ENCODE measurements at places on chromosomes 5 and 9.

DNA sequence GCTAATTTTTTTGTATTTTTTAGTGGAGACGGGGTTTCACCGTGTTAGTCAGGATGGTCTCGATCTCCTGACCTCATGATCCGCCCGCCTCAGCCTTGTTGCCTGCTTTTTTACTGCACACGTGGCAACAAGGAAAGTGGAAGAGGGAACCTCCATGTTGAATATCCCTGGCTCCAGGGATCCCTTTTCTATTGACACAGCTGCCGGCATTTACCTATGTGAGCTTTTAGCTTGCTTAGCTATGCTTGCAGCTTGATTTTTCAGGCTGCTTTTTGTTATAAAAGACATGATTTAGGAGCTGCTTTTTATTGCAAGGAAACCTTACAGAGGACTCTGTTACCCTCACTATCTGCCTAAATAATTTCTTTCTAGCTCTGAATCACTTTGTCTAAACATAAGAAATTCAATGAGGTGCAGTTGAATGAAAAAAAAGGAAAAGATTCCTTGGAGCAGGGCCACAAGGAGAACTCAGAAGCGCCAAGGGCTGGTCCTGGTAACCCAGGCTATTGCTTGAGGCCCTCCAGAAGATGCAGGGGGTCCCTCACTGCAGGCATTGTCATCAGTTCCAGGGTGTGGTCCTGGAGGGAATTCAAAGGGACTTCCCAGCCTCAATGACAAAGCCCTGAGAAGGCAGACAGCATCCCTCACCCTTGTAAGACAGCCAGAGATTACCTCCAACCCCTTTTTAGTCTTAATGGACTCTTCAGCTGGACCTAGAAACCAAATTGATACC lies 89.9 kb downstream of the SYK start:
- DNase-seq = peak; percentile 69

GRCh38 chr5:151745071-151745705 lies 13.2 kb downstream of the ATOX1 start:
- DNase-seq = no peak

GRCh38 chr9:70510157-70510770 lies 95.8 kb upstream of the KLF9 start:
- DNase-seq = no peak

- no peak for DNase-seq
Measured at GRCh38 chr5:162603443-162604070, 536.0 kb downstream of the GABRG2 start.

DNA sequence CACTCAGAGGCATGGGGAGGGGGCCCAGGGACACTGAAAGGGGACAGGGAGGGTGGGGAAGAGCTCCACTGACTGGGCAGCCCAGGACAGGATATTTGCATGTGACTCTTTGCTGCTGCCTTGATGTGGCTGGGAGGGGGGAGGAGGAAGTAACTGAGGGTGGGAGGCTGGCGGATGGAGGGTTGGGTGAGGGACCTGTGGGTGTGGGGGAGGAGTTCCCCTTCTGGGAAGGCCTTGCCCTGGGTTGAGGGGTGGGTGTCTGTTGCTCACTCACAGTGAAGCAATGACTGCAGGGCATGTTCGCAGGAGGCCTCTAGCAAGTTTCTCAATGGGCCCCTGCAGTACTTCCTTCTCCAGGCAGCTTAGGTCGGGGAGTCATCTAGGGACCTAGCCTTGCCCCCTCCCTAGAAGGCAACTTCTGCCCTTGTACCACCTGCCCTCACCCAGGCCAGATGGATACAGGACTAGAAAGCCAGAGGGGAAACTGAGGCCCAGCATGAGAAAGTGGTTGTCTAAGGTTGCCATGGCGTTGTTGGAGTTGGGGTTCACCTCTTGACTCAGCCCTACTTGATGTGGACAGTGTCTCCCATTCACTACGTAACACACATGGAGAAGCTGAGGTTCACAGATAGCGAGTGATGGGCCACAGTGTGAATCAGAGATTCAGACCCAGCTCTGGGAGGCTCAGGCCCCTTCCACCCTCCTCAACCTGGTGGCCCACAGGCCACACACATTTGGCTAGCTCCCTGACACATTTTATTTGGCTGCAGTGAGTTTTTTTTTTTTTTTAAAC lies 3.0 kb downstream of the GRK6 start:
- no peak for DNase-seq

DNA sequence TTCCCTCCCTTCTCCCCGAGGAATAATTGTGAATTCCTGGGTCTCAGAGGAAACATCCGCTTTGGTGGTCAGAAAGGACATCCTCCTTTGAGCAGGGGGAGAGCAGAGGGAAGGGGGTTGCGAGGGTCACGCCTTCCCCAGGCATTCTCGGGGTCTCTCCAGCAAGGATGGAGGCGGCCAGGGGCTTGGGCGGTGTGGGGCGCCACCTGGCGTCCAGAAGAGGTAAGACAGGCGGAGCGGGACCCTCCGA lies 129.1 kb downstream of the KCNIP1 start:
- DNase-seq = no peak

DNA sequence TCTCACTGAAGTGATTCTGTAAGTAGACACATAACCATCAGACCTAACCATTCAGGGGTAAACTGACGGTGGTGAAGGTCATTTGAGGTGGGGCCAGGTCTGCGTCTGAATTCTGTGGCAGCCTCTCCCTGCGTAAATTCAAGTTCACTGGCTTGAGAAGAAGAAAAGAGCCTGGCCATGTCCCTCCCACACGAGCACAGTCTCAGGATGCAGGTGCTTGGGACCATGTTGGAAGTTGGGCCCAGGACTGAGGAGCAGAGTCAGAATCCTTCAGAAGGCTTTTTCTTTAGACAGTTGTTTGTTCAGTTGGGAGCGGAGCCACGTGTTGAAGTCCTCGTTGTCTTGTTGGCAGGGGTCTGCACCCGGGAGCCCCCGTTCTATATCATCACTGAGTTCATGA lies 24.1 kb downstream of the QRFP start:
- no peak for DNase-seq

- DNase-seq = no peak
Measured at GRCh38 chr9:71703172-71703872, 65.0 kb downstream of the CEMIP2 start.

DNA sequence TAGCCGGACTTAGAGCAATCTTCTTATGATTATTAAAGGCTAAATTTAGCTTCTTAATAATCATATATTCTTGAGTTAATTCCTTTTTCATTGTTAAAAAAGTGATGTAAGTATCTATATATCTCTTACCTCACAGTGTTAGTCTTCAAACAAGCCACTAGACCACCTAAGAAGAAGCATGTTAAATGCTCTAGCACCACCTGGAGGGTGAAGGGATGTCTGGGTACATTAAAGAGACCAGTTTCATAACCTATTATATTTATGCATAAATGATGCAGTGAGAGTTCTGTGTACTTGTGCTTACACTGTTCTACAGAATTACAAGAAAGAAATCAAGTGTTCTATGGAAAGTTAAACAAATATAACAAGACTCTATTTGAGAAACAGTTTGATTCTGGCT lies 55.9 kb upstream of the SLCO6A1 start:
- DNase-seq = no peak

DNA sequence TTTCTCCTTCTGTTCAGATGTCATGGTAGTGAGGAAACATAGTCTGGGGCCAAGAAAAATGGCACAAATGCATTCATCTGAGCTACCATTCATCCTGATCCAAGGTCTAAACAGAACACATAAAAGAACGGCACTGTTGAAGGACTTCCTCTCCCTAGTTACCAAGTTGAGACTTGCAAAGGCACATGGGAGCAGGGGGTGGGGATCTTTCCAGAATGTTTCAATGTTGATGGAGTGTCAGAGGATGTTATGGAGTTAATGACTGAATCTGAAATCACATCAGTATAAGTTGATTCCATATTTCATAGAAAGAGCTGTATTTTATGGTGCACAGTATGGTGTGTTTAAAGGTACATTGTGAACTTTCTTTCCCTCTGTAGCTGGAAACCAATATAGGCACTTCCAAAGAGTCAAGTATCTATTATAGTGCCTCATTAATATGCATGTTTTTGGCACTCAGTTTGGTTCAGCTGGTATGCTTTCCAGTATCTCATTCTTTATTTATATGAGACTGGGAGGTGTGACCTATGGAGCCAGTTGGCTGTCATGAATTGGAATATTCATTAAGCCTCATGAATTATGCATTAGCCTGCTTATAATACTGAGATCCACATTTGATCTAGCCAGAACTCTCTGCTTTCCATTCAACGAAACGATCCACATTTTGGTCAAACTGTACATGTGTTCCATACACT lies 603.0 kb downstream of the NR2F1-AS1 start:
- no peak for DNase-seq

DNA sequence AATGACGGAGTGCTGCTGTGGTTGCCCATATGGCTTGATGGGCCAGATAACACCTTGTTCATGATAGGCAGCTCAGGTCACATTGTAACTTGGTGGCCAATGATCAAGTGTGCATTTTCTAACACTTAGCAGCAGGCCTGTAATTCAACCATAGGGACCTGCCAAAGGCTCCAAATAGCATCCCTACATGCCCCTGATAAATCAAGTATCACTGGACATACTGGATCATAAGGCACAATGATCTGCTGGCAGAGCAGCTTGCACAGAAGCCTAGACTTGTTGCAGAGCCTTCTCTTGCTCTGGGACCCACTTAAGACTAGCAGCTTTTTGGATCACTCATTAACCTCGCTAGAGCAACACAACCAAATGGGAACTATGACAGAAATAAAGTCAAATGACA lies 46.0 kb upstream of the ISOC1 start:
- DNase-seq = no peak

DNA sequence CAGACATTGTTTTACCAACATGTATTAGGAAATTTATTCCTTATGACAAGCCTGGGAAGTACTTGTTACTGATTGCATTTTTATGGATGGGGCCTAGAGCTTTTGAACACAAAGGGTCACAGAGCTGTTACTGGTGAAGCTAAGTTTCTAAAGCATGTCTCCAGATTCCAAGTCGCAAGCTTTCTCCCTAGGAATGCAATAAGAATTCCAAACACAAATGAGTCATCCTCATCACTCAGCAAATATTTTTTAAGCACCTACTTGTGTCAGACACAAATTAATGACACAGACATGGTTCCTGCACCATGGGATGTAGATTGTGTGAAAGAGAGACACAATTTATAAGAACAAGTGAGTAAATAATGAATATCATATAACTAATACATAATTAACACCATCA lies 11.0 kb upstream of the SH3RF2 start:
- DNase-seq = no peak

- DNase-seq = no peak
Measured at GRCh38 chr5:38297830-38298608, 39.7 kb downstream of the EGFLAM start.

GRCh38 chr5:137344723-137345322 lies 154.3 kb downstream of the SPOCK1 start:
- DNase-seq = peak; percentile 34

- no peak for DNase-seq
Measured at GRCh38 chr5:98936948-98937715, 8.3 kb upstream of the CHD1 start.

DNA sequence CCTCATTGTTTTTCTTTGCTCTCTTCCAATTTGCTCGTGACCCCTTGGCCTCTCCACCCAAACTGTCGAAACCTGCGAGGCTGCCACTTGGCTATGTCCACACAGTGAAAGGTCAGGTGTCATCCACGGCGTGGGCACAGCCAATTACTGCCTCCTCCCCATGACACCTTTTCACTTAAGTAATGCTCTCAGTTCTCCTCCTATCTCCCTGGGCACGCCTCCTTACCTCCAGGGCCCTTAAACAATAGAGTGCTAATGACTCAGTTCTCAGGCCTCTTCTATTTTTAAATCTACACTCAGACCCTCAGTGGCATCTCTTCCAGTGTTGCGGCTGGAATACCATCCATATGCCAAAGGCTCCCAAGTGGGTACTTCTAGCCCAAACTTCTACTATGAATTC lies 256.8 kb downstream of the ROR2 start:
- no peak for DNase-seq

DNA sequence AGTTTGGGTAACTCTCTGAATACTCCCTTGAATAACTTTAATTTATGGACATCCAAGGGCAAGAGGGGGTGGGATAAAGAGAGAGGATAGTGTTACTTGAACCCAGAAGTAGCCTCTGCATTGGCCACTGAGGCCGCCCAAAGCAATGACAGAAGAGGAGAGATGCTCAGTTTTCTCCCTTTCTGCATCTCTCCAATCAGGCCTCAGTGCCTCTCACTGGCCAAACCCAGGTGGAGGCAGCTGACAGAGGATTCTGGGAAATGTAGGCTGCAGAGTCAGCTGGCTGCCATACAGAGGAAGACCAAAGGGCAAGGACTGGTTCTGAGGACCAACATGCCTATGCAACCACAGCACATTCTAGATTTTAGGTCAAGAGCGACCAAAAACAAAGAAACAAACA lies 719.4 kb downstream of the MAT2B start:
- DNase-seq = no peak

DNA sequence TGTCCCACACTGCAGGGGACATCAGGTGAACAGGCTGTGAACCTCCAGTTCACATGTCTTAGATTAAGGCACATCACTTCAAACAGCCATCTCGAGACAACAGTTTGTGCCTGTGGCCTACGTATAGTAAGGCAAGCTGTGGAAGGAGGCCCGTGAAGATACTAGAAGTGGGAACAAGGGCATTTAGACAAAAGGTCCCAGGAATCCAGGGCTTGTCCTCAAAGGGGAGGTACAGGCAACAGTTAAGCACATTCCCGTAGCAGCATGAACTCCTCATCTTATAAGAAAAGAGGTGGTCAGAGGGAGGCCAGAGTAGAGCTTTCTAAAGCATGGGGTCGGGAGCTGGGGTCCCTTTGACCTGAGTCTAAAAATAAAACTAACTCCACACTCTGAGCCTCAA lies 122.5 kb upstream of the TRPM3 start:
- no peak for DNase-seq

DNA sequence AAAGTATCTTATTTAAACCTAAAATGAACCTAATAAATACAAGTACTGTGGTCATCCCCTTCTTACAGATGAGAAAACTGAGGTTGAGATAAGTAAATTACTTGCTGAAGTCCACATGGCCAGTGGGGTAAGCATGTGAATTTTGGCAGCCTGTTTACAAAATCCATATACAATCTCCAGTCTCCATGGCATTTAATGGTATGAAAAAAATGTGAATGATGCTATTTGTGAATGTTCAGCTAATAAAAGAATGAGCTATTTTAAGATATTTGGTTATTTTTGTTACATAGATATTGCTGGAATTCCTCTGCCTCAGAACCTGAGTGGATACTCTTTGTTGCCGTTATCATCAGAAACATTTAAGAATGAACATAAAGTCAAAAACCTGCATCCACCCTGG lies 19.3 kb upstream of the GPR150 start:
- DNase-seq = no peak

GRCh38 chr5:146176805-146177204 lies 5.6 kb downstream of the LARS1 start:
- no peak for DNase-seq

GRCh38 chr5:54009357-54009756 lies 301.0 kb downstream of the ARL15 start:
- DNase-seq = no peak

GRCh38 chr9:26157411-26157810 lies 479.2 kb upstream of the TUSC1 start:
- no peak for DNase-seq

DNA sequence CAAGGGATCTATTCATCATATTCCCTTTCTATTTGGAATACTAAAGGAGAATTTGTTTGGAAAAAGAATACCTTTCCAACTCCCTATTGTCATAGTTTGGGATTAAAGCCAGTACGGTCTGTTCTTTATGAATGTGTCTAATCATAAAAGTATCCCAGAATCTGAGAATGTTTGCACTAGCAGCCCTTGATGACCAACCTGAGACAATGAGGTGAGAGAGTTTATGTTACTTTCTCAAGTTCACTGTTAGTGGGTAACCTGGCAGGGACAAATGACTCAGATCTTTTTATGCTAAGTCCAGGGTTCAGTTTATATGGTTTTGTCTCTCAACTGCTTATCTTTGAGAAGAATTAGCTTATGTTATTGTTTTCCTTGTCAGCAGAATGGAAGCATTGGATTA lies 25.3 kb upstream of the TLR4 start:
- DNase-seq = no peak
